ENCODE measurements at places on chromosomes 5 and 9.

DNA sequence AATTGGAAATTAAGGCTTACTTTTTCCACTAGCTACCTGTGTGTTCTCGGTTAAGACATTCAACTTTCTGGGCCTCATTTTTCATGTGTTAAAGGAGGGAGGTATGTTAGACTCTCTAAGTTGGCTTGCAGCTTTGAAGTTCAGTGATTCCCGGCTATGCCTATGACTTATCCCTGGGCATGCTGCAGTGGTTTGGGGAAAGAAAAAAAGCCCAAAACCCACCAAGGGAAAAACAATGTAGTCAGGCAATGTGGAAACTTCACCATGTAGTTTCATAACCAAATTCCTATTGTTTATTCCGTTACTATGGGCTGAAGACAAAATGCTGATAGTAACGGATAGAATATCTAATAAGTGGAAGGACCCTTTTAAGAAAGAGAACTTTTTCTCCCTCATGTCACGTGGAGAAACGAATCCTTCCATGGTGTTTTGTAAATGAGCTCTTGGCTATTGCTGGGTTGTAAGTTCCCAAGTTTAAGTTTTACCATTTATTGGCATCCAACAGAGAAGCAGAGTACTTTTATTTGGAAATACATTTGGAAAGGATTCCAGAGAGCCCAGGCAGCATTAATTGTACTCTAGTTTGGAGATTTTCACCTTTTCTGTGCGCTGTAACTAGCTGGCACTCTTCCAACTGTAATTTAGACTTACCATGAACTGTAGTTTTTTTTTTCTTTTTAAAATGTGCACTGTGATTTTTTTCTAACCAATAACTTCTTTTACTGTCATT lies 84.9 kb upstream of the MPDZ start:
- DNase-seq = no peak

- no peak for DNase-seq
Measured at GRCh38 chr5:1785062-1785461, 14.6 kb downstream of the MRPL36 start.

DNA sequence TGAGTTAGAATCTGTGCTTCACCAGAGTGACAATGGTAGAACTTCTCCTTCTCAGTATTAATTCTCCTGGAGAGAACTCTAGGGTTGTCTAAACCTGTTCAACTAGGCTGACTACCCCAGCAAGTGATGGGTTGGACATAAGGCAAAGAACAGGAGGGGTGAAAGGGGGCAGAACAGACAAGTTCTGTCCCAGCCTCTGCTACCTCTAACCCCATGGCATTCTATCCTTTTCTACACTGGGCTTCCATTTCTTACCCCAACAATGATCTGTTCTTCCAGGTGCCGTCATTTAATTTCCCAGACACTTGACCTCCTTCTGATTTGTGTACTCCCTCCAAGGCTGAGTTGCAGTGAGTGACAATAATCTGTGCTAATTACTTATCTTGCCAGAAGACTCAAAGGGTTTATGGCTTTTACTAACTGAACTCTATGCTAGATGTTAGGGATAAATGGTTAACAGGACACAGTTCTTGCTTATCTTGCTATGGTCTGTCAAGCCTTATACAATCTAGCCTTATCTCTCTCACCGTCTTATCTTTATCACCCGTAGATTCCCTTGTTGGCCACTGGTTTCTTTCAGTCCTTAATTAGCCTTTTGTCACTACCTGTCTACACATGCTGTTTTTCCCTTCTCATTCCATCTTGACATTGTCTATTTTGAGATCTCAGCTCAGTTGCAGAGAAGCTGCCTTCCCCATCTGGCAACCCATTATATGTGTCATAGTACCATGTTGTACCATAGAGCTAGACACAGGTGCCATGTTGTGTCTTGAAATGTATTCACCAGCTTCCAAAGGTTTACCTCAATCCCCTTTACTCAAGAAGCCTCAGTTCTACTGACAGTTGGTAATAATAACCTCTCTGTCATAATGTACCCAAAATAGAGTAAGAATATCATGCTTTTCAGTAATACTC lies 10.0 kb upstream of the MATR3 start:
- no peak for DNase-seq

DNA sequence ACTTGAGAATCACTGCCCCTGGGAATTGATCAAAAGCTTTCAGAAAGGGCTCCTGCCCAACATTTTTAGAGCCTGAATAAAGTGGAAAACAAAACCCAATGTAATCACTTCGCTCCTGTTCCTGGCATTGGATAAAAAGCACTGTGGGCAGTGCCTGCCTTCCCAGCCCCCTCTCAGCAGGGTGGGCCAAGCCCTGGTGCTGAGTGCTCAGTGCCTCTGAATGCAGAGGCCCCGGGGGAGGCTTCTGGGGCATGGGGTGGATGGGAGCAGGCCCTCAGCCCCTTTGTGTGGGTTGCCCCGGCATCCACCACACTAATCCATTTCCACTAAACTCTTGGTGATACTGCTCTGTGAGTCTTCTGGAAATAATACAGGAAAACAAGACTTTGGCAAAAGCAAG lies 55.6 kb downstream of the CFAP90 start:
- DNase-seq = no peak

- no peak for DNase-seq
Measured at GRCh38 chr5:141431286-141431685, 979 bp downstream of the PCDHGA12 start.

GRCh38 chr5:144139586-144139985 lies 30.9 kb downstream of the YIPF5 start:
- no peak for DNase-seq

GRCh38 chr5:52840277-52841050 lies 52.7 kb downstream of the ITGA1 start:
- no peak for DNase-seq

DNA sequence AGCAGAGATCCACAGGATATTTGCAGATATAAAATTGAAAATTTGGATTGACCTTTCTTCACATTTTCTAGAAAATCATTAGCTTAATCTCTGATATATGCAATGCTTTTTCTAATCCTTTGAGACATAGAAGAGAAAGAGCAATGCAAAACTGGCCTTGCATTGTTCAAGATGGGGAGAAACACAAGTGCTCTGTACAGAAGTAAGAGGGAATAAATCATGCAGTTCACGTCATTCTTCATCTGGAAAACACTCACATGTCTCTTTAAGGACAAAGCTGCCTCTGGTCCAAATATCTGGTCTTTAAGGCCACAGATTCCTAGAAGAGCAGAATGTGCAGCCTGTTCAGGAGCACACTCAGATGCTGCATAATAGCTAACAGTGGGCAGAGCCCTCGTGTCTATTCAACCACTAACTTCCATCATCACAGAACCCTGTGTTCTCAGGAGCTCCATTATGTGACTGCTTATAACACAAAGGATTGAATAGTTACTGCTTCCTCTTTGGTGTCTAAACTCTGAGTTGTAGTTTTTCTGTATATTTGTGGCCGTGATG lies 277.5 kb downstream of the PLK2 start:
- DNase-seq = no peak

DNA sequence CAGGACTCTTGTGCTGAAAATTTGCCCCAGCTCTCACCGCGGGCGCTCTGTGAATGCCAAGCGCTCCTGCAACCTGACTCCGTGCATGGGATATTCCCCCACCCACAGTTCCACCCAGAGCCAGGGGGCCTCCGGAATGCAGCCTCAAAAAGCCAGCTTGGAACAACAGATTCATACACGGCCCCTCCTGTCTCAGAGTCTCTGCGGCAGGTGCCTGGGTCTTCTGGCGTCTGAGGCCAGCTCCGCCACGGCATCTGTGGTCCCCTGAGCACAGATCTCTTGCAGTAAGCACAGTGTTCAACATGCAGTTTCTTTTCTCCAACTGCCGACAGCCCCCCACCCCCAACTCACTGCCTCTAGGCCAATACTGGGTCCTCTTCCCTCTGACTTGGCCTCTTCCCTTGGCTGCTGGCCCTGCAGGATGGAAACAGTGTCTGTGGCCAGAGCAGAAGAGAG lies 355.7 kb upstream of the IRX2 start:
- DNase-seq = no peak

- DNase-seq = no peak
Measured at GRCh38 chr5:56100439-56101176, 105.8 kb upstream of the IL6ST start.

- DNase-seq = no peak
Measured at GRCh38 chr5:134584662-134585061, 48.0 kb downstream of the SAR1B start.

All from activated T-helper 1 cell treated with anti-CD3 and anti-CD28 coated beads, Interleukin-2, amount 50 U/mL, for 16 hours (primary cell).